ENCODE measurements at places on chromosomes 13 and 19. TPM values are rescaled to one million over a fixed set of nuclear protein-coding genes. Genes with fewer than 3 reads are reported as not detected.
A peak's percentile ranks its signal among the peaks of the same experiment; 100 is the strongest.

PRODH2 gene
- not detected for total RNA-seq

CYP4F11 gene
- total RNA-seq = not detected

MRPL4 gene
- 23.5 TPM for total RNA-seq

HSPB6 gene
- total RNA-seq = 46.7 TPM

CASP14 gene
- total RNA-seq = not detected

ZNF468 gene
- 19.9 TPM for total RNA-seq

SIGLEC6 gene
- 0.22 TPM for total RNA-seq

CACNG7 gene
- 0.04 TPM for total RNA-seq

TGFBR3L gene
- total RNA-seq = 0.31 TPM

CEBPA gene
- total RNA-seq = 7.4 TPM

LYPD3 gene
- 0.49 TPM for total RNA-seq

KLK6 gene
- total RNA-seq = 0.09 TPM

F10 gene
- 41.0 TPM for total RNA-seq

APOC4 gene
- not detected for total RNA-seq

DNA sequence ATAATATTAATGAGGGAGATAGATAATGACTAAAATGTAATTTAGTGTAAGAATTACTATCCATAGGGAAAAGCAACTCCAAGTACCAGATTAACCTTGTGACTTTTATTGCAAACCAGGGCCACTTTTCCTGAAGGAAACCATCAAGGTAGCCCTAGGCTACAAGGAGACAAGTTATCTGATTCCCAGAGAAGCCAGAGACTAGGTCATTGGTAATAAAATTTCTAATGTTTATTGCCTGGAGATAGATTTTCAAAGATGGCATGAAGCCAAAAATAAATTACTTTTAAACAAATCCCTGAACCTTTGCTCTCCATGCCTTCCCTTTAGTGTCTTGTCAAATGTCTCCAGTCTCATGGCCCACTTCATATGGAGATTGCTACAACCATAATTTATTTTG is 610.1 kb upstream of the SLC10A2 start:
- DNase-seq = no peak

- DNase-seq = no peak
These were observed 59.0 kb downstream of the WDFY2 start for GRCh38 chr13:51643105-51643881.

DNA sequence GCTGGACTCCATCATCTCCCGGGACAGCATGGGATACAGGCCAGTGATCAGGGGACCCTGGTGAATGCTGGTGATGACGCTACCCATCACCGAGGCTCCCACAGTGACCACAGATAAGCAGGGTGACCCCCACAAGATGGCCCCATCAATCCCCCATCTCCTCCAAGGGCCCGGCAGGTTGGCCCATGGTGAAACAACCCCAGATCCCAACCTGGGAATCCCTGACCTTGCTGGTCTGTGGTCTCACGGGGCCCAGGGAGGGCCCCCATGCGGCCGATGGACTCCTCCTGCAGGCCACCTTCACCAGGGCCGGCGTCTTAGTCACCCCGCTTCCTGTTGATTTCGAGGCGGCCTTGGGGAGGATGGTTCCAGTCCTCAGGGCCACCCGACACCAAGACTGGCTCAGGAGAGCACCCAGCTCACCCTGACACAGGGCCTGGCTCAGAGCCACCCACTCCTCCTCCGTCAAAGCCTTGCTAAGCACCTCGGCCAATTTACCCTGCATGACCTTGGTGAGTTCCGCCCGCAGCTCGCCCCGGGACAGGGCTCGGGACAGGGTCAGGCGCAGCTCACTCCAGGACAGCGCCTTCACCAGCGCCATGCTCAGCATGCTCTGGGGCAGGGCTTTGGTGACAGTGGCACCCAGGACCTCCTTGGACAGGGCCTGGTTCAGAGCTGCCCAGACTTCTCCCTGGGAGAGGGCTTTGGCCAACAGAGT is 10.0 kb downstream of the IQCN start:
- DNase-seq = peak; percentile 32

GRCh38 chr13:99135591-99135990 is 65.1 kb upstream of the UBAC2 start:
- DNase-seq = peak; percentile 21

DNA sequence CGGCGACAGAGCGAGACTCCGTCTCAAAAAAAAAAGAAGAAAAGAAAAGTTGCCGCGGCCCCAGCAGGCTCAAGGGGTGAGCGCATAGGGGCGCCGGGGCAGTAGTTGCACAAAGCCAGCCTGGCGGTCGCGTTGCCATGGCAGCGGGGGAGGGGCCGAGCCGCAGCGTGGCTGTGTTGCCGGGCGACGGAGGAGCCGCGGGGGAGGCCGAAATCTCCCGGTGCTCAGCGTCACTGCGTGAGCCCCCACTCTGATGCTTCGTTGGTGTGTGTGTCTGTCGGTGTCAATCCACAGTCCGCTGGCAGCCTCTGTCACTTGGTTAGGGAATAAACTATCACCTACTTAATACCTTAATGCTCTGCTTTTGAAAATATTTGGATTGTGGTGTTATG is 82.9 kb upstream of the C1QTNF9B start:
- DNase-seq = peak; percentile 86

GRCh38 chr13:71546881-71547280 is 320.1 kb downstream of the DACH1 start:
- no peak for DNase-seq

DNA sequence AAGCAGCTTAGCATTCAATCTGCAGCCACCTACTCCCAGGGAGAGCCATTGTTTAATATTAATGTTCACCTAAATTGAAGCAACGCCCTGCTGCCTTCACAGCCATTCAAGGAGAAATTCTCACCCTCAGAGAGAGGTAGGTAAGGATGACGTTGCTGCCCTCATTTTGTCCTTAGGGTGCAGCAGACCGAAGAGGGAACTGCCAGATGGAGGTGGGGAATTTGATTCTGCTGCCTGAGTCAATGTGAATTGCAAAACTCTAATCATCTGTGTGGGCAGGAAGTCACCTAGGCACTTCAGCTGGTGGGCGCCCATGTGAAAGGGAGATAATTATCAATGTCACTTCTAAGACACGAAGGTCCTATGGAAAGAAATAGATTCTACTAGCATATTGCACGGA is 503.4 kb downstream of the TBC1D4 start:
- DNase-seq = no peak

DNA sequence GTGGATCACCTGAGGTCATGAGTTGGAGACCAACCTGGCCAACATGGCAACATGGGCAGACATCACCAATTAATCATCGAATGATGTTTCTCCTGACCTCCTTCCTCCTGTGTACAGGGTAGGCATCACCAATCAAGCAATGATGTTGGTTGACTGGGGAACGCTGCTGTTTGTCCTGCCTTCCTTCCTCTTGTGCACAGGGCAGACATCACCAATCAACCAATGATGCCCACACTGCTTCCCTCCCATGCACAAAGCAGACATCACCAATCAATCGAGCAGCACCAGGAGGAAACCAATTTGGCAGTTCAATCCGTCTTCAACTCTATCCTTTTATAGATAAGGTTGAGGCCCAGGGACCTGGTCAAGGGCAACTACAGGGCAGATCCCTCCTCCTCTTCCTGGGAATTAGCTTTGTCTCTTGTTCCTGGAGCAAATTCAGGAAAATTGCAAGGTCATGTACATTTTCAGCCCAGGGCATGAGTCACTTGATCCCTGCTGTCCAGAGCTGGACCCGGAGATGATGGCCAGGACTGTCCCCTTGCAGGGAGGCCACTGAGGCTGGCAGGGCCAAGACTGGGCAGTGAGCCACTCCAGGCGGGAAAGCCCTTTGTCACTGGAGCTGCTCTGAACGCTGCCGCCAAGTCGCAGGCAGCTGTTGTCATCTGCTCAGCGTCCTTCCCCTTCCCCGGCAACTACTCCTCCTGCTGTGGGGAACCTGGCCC is 5.3 kb upstream of the CSNK1G2 start:
- peak; percentile 73 for DNase-seq
